ENCODE measurements at places on chromosomes 7 and 10. TPM values are rescaled to one million over a fixed set of nuclear protein-coding genes. Genes with fewer than 3 reads are reported as not detected.

DNA sequence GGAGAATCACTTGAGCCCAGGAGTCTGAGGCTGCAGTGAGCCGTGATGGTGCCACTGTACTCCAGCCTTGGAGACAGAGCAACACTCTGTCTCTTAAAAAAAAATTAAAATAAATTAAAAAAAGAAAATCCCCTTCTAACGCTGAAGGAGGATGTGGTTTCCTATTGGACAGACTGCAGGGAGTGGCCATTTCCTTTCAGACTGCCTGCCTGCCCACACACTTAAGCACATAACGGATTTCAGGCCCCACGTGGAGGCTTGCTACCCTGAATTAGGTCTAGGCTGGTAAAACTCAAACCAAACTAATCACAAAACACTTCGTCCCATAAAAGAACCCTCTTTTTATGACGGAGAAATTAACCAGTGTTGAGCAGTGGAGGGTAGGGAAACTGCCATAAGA is 34.0 kb downstream of the GATA3 start:
- DNase-seq, result peak; percentile 21

DNA sequence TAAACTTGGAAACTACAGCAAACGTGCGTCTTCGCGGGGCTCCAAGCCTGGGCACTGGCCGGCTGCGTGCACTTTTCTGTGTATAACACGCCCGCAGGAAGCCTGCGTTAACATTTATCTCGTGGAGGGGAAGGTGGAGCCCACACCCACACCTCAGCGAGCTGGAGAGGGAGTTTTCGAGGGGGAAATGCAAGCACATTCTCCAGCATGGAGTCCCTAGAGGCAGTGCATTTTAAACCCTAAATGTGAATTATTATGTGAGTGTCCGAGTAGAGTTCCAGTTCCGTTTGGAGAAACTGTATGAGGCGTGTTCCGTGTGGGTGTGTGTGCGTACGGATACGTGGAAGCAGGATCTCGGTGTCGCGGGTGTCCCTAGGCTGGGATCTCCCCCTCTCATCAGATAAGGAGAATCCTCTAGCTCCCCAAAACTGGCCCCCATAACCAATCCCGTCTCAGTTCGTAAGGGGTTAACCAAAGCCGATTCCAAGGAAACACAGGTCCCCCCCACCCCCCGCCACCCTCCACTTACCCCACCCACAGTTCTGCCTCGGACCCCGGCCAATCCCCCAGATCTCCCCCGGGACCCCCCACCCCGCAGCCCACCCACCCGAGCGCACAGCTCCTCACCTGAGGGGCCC is 403 bp downstream of the CDK6 start:
- DNase-seq, result peak; percentile 16

Gene CPA1
- not detected for polyA plus RNA-seq

Gene OPALIN
- not detected for polyA plus RNA-seq

DNA sequence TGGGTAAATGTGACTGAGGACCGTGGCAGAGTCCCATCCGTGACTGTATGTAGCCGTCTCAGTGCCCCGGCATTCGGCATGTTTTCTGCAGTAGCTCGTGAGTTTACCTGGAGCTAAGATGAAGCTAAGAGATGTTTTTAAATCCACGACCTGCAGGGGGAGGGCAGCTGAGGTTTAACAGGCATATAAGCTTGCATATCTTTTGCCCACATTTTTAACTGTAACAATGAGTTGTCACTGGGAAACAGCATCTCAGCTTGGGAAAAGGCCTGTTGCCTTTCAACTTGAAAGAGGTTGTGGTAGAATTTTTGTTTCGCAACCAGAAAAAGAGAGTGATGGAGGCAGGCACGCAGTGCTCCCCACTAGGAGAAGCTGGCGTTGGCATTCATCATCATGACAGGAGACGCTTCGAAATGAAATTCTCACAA is 77.7 kb downstream of the CELF2 start:
- no peak for DNase-seq

DNA sequence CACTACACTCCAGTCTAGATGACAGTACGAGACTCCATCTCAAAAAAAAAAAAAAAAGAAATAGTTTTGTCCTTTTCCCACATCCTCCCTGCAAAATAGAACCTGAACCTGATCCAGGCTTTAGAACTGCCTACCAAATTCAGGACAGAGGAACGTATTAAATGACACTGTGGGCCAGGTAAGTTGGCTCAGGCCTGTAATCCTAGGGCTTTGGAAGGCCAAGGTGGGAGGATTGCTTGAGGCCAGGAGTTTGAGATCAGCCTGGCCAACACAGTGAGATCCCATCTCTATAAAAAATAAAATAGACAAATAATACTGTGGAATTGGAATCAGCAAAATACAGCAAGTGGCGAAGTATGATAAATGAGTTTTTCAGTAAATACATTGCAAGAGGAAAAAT is 10.0 kb upstream of the BNIP3 start:
- no peak for DNase-seq

DNA sequence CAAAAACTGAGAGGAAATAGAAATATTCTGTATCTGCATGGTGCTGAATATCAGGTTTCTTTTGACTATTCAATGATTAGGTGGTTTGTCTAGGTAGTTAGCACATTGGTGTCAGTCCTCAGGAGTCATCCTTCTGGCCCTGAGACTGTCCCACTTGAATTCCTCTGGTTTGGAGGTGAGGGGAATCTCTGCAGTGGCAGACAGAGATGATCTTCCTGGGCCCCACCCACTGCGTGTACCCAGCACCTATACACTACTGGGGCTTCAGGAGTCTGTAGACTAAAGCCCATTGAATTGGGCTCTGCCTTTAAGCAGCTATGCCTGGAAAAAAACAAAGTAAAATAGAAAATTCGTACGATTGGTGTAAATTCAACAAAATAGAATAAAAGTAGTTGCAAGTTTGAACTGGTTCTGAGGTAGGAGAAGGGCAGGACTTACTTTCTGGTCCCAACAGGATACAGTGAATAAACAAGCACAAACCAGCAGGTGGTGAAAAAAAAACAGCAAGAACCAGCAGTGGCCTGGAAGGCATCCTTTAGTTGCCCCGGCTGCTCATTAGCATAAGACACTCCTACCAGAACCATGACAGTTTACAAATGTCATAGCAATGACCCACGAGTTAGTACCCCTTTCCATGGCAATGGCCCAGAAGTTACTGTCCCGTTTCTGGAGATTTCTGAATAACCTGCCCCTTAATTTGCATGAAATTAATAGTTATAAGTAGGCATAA is 1.7 kb downstream of the LIPM start:
- no peak for DNase-seq

DNA sequence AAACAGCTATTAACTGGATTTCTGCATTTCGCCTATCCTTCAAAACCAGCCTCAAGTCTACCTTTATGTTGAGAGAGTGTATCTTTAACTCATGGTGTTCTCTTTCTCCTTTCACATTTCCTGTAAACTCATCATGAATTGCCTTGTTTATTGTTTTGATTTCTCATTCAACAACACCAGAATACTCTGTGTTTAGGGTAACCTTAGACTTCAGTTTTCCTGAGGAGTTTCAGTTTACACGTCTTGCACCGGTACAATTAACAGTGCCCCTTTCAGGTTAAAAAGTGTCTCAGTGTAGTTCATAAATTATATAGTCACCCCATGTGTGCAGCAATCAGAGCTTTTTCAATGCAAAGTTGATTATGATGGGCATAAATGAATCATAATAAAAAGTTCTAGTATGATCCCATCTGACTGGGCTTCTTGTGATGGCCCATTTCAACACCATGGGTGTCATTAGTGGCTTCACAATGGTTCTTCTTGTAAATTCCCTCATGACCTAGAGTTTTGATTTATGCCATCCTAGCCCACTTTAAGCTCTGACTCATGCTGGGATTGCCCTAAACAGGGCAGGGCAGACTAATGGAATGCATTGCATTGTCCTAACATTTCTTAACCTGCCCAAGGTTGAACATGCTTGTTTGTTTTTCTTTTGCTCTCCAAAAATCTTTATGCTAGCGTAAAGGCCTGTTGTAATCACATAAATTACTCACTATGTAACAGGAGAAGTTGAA is 22.0 kb downstream of the ITGB8 start:
- no peak for DNase-seq

- DNase-seq, result no peak
Measured at GRCh38 chr7:139987691-139988516, 74.8 kb downstream of the PARP12 start.

Gene SMO
- polyA plus RNA-seq, result not detected

Gene SLF2
- 13.9 TPM for polyA plus RNA-seq

GRCh38 chr10:86306628-86307278 is 59.8 kb downstream of the GRID1 start:
- DNase-seq, result peak; percentile 9

DNA sequence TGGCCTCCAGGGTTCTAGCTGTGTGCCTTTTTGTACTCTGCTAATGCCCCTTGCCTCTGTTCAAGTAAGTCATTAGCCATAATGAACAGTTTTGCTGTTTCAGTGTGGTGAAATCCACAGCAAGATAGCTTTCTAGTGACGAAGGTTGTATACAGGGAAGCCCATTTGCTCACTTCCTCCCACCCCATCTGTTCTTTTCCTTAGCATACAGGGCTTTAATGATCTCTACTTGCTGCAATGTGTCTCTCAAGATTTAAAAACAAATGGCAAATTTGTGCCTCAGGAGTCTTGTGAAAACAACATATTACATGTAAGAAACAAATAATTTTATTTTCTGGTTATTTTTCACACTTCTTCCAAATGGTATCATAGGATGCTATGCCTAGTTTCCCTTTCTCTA is 243.2 kb downstream of the CDK14 start:
- DNase-seq, result no peak

DNA sequence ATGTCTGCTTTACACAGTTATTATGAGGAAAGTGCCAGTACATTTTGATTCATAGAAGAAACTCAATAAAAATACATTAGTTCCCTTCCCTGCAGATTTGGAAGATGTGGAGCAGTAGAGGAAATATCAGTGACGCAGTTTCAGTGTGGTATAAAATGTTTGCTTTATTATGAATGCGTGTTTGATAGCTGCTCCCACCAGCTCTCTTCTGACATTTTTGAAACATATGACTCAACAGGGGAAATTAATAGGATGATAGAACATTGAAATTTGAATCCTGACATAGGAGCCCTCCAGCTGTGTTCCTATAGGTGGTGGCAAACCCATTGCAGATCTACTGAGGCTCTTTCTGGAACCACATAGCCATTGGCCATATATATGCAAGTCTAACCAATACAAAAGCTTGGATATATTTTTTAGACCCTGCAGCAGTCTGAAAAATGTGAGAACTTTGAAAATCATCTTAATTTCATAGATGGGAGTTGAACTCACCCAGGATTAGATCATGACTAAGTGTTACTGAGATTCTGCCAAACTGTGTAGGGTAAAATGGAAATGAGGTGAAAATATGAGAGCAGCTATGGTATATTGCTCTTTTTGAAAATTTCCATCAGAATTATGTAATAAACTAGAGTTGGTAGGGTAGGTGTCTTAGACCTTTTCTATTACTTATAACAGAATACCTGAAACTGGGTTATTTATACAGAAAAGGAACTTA is 47.8 kb downstream of the BZW2 start:
- DNase-seq, result no peak

GRCh38 chr7:2452074-2452507 is 24.1 kb downstream of the GRIFIN start:
- no peak for DNase-seq

Gene CPA2
- not detected for polyA plus RNA-seq

- no peak for DNase-seq
Measured at GRCh38 chr10:7102557-7103349, 308.1 kb downstream of the SFMBT2 start.

DNA sequence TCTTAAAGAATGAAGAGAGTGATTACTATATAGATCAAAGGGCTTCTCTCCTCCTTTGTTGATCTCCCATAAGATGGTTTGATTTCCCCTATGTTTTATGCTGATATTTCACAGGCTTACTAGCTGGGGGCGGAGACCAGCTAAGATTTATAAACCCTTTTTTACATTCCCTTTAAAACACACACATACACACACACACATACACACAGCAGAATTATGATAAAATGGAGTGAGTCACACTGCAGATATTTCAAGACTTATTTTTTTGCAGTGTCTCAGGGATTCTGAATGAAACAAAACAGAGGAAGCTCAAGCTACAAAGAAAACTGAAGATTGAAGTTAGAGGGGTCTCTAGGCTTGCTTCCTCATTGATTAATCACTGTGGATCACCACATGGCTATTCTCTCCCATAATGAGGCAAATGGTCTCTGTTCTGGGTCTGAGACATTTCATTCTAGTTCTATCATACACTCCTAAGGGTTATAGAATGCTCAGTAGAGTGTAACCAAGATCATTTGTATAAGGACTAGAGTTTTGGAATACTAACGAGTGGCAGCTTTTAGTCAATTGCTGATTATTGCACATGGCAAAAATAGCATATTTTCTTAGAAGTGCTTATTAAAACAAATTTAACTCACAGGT is 18.6 kb downstream of the INA start:
- no peak for DNase-seq

GRCh38 chr10:110137142-110137545 is 70.3 kb upstream of the MXI1 start:
- DNase-seq, result no peak

Gene ZC3HAV1L
- 1.1 TPM for polyA plus RNA-seq

Gene FGL2
- 4.1 TPM for polyA plus RNA-seq

- DNase-seq, result no peak
Measured at GRCh38 chr10:102120991-102121738, 997 bp upstream of the LDB1 start.

DNA sequence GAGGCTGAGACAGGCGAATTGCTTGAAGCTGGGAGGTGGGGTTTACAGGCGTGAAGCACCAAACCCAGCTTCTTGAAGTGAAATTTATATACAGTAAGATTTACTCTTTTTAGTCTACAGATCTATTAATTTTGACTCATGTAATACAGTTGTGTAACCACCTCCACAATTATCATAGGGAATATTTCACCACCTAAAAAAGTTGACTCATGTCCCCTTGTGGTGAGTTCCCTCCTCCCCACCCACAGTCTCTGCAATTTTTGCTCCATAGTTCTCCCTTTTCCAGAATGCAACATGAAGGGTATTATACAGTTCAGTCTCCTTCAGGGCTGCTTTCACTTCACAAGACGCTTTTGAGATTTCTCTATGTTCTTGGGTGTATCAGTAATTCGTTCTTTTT is 156.8 kb downstream of the FAM107B start:
- DNase-seq, result no peak

- DNase-seq, result peak; percentile 38
Measured at GRCh38 chr10:104274762-104275721, 6.1 kb downstream of the GSTO2 start.

Gene STRIP2
- polyA plus RNA-seq, result not detected

Gene DYNC1I1
- polyA plus RNA-seq, result not detected

Gene HMX2
- polyA plus RNA-seq, result not detected

- no peak for DNase-seq
Measured at GRCh38 chr7:157702311-157703023, 365.7 kb downstream of the DNAJB6 start.

Gene CYP3A7
- not detected for polyA plus RNA-seq

Measured in CD8-positive, alpha-beta memory T cell (primary cell).